ENCODE measurements at places on chromosomes 5 and 9.

- DNase-seq: no peak
These were observed 36.9 kb upstream of the TXN start for GRCh38 chr9:110293248-110293647.

- DNase-seq: no peak
These were observed 8.8 kb downstream of the HTR4 start for GRCh38 chr5:148645527-148645926.

DNA sequence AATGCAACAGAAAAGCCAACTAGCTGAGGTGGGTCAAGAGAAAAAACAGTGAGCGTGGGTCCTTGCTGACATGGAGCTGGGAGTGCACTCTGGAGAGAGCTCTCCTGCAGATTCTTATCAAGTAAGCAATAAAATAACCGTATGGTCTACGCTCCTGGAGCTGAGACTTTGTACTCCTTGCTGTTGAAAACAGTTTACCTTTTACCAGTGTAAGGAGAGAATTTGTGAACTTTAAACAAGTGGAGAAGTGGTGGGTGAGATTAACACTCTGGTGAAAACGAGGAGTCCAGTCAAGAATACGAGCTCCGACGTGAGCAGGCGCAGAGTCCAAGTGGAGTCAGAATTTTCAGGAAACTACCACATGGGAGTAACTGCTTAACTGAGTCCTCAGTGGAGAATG, 156.1 kb upstream of the ERCC6L2 start:
- DNase-seq: no peak

GRCh38 chr9:72256931-72257330, 107.7 kb downstream of the GDA start:
- DNase-seq: no peak

DNA sequence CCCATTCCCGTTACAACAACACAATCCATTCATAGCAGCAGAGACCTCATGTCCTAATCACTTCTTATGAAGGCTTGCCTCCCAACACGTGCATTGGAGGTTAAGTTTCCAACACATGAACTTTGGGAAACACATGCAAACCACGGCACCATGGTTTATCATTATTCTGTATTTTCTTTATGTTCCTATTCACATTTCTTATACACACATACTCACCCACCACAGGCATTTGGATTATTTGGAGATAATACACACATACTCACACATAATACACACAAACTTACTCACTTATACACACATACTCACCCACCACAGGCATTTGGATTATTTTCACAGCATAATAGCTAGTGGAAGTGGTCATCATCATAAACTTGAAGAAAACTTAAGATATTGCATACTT, 75.6 kb downstream of the C7 start:
- DNase-seq: no peak

DNA sequence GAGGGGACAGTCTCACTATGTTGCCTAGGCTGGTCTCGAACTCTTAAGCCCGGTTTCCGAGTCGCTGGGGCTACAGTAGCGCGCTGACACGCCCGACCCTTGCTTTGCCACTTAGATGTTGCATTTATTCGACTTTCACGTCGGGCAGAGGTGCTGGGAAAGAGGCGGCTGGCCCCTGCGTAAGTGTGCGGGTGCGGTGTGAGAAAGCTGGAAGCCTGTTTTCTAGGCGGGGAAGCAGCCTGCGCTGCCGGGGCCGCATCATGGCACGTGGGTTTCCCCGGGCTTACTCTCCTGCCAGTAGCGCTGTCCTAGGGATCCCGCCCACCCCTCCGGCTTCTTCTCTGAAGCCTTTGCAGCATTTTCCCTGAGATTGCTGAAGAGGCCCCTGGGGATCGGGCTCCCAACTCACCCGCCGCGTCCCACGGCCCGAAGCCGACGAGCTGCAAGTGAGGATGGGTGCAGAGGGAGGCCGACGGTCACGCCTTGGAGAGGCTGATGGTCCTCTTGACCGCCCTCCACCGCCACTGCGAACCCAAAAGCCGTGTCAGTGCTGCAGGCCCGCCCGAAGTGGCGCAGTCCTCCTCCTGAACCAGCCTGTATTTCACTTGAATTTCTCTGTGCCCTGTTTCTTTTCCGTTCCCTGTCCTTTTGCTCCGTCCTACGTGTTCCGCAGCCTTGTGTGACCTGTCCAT, 5.8 kb upstream of the TRIM41 start:
- DNase-seq: no peak

- no peak for DNase-seq
These were observed 108.0 kb upstream of the NR5A1 start for GRCh38 chr9:124615100-124615742.

DNA sequence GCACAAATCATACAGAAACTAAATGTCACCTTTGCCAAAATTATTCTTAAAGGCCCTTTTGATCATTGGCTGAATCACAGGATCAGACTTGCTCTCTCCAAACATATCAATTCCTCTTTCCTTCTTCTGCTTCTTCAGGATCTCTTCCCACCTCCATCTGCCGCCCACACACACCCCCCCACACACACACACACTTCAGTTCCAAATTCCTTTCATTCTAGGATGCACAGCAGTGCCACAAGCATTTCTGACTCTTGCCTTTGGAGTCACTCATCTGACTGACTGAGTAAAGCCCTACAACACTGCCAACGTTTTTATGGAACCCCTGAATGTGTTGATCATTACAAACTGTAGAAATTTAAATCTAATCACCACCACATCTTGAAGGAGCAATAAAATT, 22.9 kb downstream of the DNAH5 start:
- DNase-seq: no peak

DNA sequence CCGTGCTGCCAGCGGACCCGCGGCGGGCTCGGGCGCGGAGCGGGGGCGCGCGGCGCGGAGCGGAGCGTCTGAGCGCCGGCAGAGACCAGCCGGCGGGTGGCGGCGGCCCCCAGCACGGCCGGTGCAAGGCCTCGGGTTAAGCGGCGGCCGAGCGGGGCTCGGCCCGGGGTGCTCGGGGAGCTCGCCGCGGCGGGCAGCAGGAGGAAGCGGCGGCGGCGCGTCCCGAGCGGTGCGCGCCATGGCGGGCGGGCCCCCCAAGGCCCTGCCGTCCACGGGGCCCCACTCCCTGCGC, 150 bp downstream of the SNX30 start:
- DNase-seq: no peak

DNA sequence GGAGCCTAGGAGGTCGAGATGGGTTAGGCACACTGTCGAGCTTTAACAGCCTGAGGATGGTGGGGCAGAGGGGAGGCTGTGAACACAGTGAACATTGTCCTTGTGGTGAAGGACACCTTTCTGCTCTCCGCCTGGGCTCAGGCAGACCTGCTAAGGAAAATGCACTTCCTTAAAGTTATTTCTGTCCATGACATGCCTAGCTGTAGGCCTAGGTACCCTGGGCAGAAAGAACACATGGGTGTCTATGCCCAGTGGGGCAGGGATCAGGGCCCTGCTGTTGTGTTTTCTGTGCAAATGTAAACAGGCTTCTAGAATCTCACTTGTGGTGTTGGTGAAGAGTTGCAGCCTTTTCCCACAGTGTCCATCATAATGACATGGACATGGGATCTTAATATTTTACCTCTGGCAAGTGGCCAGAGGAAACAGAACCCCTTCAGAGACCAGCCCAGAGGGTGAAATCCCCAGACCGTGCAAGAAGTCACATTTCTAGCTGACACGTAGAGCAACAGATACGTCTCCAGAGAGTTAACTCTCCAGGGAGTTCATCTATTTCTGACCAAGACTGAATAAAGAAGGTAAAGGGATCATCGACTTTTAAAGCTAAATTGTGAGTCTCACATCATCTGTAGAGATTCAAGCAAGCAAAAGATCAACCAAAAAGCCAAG, 79.2 kb downstream of the C9orf152 start:
- DNase-seq: no peak

DNA sequence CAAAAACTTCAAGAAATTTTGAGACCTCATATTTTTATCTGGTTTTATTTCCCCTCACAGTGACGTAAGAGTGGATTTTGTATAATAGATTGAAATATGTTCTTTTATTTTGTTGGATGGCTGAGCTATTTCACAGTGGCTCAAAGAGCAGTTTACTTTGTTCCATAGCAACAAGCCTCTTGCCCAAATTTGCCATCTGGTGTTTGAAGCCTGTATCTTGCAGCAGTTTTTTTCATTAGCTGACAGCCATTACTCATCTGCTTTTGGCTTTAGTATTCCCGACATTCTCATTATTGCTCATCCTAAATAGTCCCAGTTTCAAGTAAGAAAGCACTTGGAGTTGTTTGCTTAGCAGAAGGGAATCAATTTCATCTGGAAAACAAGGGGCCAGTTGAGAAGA, 36.3 kb downstream of the GDA start:
- no peak for DNase-seq

GRCh38 chr9:94826644-94827410, 100.3 kb downstream of the AOPEP start:
- no peak for DNase-seq

DNA sequence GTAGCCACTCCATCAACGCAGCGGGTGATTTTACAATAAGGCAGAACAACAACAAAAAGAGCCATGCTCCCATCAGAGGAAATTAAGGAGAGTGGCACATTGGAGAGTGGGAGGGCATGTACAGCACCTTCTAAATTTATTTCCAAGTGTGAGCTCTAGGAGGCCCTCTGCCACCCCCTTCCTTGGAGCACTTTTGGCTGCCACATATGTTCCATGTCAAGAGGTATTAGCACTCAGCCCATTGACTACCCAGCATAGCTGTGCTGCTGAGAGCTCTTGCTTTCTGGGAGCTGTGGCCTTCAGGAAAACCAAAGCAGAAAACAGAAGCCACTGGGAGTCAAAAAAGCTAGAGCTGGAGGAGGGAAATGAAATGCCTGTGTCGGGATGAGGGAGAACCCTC, 200.2 kb upstream of the PANK3 start:
- no peak for DNase-seq

GRCh38 chr5:103243665-103244064, 14.9 kb upstream of the MACIR start:
- DNase-seq: no peak

- DNase-seq: no peak
These were observed 2031.2 kb upstream of the CDH6 start for GRCh38 chr5:29162297-29162696.

DNA sequence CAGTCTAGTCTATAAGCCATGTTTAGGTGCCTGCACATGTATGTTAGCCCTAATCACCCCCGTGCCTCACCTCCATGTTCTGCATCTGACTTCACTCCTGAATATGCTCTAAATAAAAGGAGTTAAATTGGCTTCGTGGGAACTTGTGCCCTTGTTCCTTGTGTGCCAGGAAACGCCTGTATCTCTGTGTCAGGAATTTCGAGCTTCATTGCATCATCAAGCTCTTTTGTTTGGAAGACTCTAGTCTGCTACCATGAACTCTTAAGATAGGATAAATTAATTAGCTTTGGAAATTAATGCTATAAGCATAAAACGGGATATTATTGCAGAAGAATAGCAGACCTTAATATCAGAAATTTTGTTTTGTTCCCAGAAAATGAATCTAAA, 99.2 kb downstream of the ADCY2 start:
- DNase-seq: no peak

GRCh38 chr5:142403583-142403982, 78.8 kb upstream of the SPRY4 start:
- DNase-seq: no peak

DNA sequence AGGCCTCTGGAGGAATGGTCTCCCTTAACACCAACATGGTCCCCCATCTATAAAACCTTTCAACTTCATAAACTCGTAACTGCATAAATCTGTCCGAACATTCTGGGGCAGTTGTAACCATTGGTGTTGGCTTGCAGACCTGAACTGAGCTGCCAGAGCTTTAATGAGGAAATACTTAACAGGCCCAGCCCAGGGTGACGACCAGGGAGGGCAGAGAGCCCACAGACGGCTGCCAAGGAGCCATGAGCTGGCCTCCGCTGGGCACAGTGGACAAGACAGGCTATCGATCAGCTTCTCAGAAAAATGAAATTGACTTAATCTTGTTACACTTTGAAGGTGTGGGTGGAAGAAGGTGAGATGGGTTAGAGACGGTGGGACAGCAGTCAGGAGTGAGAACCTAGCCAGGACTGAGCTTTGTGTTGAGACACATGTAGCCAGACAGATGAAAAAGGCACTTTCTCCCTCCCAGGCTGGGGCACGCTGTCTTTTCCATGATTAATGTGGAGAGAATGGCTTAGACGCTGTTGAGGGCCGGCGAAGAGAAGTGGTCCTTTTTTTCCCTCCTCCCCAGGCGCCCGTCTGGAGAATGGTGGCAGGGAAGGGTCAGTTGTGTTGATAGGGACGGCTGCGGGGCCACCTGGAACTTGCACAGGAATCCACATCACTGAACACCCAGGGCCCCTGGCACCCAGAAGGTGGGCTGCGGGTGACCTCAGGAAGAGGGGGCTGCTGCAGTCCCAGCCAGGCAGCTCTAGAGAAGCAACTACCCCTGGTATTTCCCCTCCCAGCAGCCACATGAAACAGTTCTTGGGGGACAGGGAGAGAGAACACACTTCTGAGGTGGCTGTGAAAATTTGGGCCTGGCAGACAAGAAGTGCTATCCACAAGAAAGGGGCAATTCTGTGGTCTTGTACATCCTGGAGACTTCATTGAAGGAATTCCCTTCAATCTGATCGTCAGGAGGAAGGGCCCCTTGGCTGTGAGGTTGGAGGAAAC, 27.3 kb upstream of the TCOF1 start:
- DNase-seq: no peak

GRCh38 chr9:134765785-134766184, 114.8 kb upstream of the FCN2 start:
- no peak for DNase-seq

GRCh38 chr9:133104718-133105460, 16.2 kb downstream of the RALGDS start:
- no peak for DNase-seq

GRCh38 chr9:135805422-135806022, 101.8 kb downstream of the CAMSAP1 start:
- DNase-seq: no peak

DNA sequence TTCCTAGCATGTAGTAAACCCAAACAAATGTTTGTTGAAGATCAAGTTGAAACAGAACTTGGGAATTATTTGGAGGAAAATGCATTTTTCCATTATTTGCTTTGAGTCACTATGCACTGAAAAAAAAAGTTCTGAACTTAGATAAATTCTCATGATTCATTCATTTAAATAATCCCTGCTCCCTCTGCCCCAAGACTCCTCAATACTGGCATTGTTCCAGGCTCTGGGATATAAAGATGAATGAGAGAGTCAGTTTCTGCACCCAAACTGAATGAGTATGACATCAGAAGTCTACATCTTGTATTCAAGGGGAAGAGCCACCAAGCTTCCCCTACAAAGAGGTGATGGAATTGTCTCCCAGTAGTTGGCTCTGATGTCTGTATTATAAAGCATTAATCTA, 123.9 kb downstream of the SEC61B start:
- DNase-seq: no peak

- DNase-seq: no peak
These were observed at the start of gene PCDHB12 for GRCh38 chr5:141208478-141208877. Gene PCDHB12 (plus strand): TSS chr5:141208719. CDS start chr5:141208908, 189 bp downstream.

GRCh38 chr9:133128152-133128551, 7.1 kb upstream of the RALGDS start:
- DNase-seq: no peak

- peak; percentile 48 for DNase-seq
These were observed 66.5 kb upstream of the HSPA9 start for GRCh38 chr5:138641547-138642298.

GRCh38 chr5:41815663-41816229, 54.5 kb downstream of the OXCT1 start:
- DNase-seq: no peak

- DNase-seq: no peak
These were observed 200.8 kb upstream of the ST8SIA4 start for GRCh38 chr5:101103874-101104273.

All from stimulated activated naive CD4-positive, alpha-beta T cell (primary cell).